CD4-positive, alpha-beta memory T cell (primary cell): ENCODE measurements at places on chromosomes 3 and 15. TPM values are rescaled to one million over a fixed set of nuclear protein-coding genes. Genes with fewer than 3 reads are reported as not detected.

- H3K27me3 ChIP-seq, result no peaks in the 10 kb centered on the region
- DNase-seq, result peak; percentile 46
- no peak overlapping the region for H3K27ac ChIP-seq
- H3K36me3 ChIP-seq, result no peaks in the 10 kb centered on the region
- H3K4me3 ChIP-seq, result no peak overlapping the region
- H3K4me1 ChIP-seq, result peaks cover 5% of the 10 kb centered on the region
Measured at GRCh38 chr15:64809649-64810496, 15.6 kb downstream of the PIF1 start.

DNA sequence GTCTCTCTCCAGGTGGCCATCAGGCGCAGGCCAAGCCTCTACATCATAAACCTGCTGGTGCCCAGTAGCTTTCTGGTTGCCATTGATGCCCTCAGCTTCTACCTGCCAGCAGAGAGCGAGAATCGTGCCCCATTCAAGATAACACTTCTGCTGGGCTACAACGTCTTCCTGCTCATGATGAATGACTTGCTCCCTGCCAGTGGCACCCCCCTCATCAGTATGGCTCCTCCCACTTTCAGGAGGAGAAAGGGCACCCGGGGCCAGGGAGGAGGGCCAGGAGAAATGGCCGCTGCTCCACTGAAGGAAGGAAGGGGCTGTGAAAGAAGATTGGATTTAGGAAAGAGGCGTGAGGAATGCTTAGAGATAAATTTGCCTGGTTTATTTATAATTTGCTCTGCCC, 6.6 kb downstream of the HTR3C start:
- H3K36me3 ChIP-seq, result no peaks in the 10 kb centered on the region
- H3K27me3 ChIP-seq, result no peaks in the 10 kb centered on the region
- H3K4me3 ChIP-seq, result no peak overlapping the region
- no peak overlapping the region for H3K27ac ChIP-seq
- no peaks in the 10 kb centered on the region for H3K4me1 ChIP-seq
- no peak for DNase-seq

GRCh38 chr15:70086636-70087035, 11.1 kb downstream of the TLE3 start:
- DNase-seq, result no peak
- peaks cover 76% of the 10 kb centered on the region for H3K4me1 ChIP-seq
- H3K27me3 ChIP-seq, result no peaks in the 10 kb centered on the region
- no peak overlapping the region for H3K4me3 ChIP-seq
- H3K27ac ChIP-seq, result no peak overlapping the region
- peaks cover 21% of the 10 kb centered on the region for H3K36me3 ChIP-seq

The NPAP1 gene
- total RNA-seq, result not detected
